ENCODE measurements at places on chromosomes 7 and 10.

- no peak for DNase-seq
Observed at GRCh38 chr7:107660381-107661080, at the start of gene SLC26A4. Gene SLC26A4 (plus strand): TSS chr7:107660828. CDS start chr7:107661642, 814 bp downstream.

DNA sequence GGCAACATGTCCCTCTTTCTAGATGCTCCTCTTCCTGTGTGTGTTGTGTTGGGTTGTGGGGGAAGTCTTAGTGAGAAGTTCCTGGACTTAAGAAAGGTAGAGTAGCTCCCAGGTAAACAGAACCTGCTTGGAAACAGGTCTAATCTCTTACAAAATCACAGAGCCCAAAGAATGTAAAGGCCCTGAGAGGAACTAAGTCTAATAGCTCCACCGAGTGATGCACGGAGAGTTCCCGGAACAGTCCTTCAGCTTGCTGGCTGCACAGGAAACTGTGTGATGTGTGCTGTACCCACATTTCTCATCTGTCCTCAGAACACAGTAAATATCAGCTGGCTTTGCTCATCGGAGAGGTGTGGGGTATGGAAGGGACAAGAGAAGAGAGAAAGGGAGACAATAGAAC lies 182.6 kb upstream of the LYZL1 start:
- DNase-seq: no peak

DNA sequence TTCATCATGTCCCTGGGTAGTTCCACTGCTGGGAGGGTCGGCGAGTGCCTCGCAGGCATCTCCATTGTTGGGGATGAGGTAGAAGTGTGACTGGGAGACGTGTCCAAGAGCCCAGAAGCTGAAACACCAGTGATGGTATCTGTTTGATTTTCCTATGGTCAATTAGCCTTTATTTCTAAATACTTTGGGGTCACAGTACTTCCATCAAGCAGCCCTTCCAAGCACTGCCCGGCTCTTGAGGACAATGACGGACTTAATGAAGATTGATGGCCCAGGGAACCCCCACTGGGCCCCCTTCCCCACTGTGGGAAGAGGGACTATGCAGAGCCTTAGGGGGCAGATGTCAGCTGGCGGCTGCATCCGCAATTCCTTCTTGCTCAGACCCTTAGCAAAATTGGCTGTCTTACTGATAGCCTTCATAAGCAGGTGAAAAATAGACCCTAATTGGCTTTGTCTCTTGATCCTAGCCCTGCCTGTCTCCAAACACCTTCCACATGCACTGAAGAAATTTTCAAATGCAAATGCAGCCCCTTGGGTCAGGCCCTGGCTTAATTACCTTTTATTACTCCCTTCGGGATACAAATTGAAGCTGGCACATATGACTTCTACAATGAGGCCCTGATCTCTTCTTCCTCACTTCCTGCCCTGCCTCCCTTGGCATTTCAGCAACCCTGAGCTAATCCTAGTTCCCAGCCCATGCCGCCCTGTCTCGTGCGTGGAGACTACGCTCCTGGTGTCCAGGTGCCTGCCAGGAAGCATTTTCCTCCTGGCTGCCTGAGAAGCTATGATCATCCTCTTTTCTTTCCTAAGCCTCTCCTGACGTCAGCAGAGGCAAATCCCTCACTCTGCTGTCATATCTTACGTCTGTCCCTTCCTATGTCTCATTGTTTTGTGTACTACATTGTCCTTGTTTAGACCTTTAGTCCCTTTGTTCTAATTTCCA lies 124.5 kb upstream of the GDF10 start:
- DNase-seq: no peak

GRCh38 chr10:122733931-122734665 lies 34.5 kb upstream of the C10orf120 start:
- DNase-seq: no peak

- no peak for DNase-seq
Observed at GRCh38 chr10:127275793-127276450, 79.5 kb upstream of the INSYN2A start.

GRCh38 chr7:25319707-25320106 lies 91.4 kb upstream of the NPVF start:
- no peak for DNase-seq

DNA sequence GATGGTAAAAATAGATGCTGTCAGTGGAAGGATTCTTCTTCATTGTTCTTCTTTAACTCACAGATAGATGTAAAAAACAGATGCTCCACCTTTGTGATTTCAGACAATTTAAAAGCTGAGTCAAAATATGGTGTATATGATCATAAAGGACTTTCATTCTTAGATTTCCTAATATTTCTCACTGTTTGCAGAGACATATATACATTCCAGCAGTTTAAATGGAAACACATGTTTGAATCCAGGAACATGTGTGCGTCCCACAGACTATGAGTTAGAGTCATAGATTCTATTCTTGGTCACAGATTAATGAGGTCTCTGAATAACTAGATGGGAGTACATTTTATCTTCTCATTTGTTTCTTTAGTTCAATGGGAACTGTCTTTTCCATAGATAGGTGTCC lies 109.6 kb downstream of the BICC1 start:
- no peak for DNase-seq

- no peak for DNase-seq
Observed at GRCh38 chr7:118306771-118307170, 82.3 kb downstream of the ANKRD7 start.
